ENCODE measurements at places on chromosomes 7 and 10.
A peak's percentile ranks its signal among the peaks of the same experiment; 100 is the strongest.

GRCh38 chr10:100829933-100830727, 82.6 kb upstream of the SLF2 start:
- DNase-seq: no peak

DNA sequence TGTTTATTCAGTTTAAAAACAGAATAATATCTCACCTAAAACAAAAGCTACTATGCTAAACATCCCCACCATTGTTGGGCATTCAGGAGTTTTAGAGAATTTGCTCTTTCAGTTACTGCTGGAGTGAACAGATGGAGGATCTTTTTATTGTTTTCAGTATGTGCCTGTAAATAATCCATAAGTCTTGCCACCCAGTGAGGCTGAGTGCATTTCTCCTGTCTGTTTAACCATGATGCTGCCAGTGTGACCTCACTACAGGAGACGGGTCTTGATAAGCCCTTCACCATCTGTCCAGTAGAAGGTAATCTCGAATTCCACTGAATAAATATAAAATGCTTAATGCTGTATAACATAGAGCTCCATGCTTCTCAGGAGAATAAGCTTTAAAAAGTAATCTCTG, 430.9 kb downstream of the POM121L12 start:
- DNase-seq: no peak

GRCh38 chr7:2824678-2825461, 19.2 kb downstream of the GNA12 start:
- DNase-seq: no peak

GRCh38 chr10:113104047-113104446, 154.0 kb downstream of the TCF7L2 start:
- no peak for DNase-seq

- DNase-seq: peak; percentile 17
These were observed 135.1 kb downstream of the NRBF2 start for GRCh38 chr10:63268149-63268797.

DNA sequence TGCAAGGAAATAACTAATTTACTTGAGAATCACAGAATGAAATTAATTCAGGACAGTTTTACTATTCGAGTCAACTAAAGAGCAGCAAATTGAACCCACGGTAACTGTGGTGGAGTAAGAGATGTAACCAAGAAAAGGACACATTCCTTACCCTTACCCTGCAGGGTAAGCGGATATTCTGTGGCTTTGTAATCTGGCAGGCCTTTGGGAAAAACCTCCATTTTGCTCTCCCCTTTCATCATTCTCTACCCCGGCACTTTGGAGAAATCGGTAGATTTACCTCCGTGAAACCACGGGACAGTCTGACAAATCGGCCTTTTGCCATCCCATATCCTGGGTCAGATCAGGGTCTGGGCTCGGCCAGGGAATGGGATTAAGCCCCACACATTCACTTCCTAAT, 18.4 kb downstream of the RCC1L start:
- DNase-seq: no peak

DNA sequence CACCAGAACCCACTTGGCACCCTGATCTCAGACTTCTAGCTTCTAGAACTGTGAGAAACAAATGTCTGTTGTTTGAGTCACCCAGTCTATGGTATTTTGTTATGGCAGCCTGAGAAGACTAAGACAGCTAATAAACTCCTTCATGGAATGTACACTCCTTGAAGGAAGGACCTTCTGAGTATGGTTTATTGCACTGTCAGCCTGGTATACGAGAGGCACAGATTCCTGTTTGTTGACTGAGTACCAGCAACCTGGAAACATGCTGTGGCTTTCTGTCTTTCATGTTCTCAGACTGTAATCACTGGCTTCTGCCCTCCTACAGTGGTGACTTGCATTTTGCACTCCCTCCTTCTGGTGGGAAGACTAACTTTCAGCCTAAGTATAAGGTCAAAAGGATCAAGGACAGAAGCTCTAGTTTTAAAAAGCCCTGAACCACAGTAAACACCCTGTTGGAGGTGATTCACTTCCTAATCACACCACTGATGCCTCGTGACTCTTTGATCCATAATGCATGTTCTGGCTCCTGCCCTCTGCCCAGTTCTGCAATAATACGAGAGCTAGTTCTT, 319.0 kb upstream of the NPSR1 start:
- peak; percentile 59 for DNase-seq

GRCh38 chr10:75086278-75086934, 25.1 kb upstream of the SAMD8 start:
- DNase-seq: no peak

DNA sequence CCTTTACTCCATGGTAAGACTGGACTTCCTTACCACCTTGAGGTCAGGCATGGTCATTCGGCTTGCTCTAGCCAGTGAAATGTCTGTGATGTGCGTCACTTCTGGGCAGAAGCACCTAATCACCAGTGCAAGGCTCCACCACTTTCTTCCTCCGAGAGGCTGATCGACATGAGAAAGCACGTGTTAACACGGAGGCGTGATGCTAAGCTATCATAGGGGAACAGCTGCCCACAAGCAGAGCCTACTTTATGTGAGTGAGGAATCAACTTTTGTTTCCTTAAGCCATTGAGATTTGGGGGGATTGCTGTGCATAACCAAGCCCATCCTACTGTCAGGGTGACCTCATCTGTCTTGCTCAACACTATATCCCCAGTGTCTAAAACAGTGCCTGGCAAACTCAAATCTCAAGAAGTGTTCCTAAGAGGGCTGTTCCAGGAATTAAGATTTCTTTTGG, 23.1 kb upstream of the SAR1A start:
- peak; percentile 34 for DNase-seq

DNA sequence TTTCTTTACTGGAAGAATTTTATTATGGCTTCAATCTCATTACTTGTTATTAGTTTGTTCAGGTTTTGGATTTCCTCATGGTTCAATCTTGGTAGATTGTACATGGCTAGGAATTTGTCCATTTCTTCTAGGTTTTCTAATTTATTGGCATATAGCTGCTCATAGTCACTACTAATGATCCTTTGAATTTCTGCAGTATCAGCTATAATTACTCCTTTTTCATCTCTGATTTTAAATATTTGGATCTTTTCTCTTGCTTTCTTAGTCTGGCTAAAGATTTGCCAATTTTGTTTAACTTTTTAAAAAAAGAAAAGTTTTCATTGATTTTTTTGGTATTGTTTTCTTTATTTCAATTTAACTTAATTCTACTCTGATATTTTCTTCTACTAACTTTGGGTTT, 59.2 kb downstream of the SLC13A1 start:
- DNase-seq: no peak

DNA sequence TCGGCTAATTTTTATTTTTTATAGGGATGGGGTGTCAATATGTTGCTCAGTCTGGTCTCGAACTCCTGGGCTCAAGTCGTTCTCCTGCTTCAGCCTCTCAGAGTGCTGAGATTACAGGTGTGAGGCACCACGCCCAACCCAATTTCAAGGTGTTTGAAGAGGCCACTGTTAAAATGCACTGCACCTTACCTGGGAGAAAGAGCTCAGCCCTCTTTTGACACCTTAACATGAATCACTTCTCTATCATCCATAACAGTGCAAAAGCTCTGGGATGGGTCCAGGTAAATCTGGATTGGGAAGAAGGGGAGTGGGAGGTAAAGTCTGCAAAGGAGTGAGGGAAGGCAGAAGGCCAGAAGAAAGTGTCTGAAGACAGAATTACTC, 557 bp upstream of the ZNF282 start:
- no peak for DNase-seq

DNA sequence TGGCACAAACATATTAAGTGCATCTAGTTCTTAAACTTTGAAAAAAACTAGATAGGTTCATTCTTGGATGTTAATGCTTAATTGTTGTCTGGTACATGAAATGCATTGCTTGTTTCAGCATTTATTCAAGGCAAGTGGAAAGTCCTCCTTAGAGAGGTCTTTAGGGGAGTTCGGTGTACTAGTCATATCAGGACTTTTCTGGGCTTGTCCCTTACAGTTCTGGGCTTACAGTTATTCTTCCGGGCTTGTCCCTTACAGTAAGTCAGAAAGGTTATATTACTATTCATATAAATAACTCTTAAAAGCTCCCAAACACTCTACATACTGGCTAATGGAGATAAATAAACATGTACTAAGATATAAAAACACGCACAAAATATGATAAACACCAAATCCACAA, 61.6 kb upstream of the MRLN start:
- no peak for DNase-seq

DNA sequence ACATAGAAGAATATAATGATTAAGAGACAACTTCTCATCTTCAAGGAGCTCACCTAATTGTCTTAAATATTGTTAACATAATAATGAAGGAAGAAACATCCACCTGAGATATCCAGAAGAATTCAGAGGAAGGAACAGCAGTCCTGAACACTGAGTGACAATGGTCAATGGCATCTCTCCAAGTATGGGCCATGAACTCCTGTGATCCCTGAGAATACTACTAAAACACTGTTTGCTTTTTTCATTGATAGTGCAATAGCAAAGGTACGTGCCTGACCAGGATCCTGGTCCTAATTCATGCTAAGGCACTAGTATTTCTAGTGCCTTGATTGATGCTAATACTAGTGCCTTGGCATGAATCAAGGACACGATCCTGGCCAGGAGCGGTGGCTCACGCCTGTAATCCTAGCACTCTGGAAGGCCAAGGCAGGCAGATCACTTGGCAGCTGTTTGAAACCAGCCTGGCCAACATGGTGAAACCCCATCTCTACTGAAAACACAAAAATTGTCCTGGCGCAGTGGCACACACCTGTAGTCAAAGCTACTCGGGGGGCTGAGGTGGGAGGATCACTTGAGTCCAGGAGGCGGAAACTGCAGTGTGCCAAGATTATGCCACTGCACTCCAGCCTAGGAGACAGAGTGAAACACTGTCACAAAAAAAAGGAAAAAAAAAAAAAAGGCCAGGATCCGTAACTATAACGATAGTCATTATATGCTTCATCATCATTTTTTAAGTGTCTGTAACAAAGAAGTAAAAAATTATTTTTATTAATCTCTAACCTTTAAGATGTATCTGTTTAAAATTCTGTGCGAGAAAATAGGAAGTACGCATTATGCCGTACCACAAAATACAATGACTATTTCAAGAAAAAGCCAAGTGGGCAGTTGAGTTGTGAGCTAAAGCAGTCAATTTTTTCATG, 49.1 kb downstream of the SRPK2 start:
- no peak for DNase-seq

GRCh38 chr10:124827474-124827873, 25.9 kb downstream of the ABRAXAS2 start:
- no peak for DNase-seq

DNA sequence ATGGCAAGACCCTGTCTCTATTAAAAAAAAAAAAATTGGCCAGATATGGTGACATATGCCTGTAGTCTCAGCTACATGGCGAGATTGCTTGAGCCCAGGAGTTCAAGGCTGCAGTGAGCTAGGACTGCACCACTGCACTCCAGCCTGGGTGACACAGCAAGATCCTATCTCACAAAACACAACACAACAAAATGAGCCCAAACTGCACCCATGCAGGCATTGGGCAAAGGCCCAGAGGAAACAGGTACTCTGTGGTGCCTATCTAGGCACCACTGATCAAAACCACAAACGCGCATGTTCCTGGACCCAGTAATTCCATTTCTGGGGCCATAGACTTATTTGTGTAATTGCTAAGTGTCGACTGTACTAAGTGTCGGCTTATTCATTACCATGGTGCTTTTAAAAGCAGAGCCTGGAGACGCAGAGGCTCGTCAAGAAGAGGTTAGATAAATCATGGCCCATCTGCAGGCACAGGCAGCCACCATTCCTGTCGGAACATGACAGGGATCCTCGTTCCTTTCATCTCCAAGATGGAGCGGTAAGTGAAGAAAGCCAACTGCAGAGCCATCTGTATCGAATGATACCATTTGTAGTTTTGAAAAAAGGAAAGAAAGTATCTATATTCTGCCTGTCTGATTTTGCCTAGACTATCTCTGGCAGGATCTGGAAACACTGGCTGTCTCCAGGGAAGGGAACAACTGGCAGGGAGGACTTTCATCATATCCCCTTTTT, 160.4 kb upstream of the RHEB start:
- no peak for DNase-seq

DNA sequence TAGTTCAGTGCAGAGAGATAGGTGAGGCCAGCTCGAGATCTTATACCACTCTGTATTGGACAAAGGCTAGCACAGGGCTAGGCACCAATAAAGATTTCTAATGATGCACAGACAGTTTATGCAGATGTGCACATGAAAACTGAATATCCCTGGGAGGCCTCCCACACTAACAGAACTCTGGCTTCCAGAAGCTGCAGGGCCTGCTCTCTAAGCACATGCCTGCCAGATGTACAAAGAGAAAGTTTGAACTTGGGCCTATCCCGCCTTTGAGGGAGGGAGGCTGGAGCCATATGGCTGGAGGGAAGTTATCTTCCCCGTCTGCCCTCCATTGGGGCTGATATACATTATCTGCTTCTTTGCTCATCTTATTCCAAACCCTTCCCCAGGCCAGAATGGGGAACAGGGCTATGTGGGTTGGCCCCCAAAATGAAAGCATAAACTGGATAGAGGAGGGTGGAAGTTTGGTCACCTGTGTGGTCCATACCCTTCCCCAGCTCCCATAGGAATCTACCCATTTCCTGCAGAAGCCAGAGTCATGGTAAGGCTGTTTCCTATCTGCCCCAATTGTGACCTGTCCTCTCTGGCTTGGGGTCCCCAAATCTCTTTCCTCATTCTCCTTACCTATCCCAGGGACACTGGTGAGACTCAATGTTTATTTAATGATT, 3.8 kb downstream of the KAZALD1 start:
- peak; percentile 31 for DNase-seq

DNA sequence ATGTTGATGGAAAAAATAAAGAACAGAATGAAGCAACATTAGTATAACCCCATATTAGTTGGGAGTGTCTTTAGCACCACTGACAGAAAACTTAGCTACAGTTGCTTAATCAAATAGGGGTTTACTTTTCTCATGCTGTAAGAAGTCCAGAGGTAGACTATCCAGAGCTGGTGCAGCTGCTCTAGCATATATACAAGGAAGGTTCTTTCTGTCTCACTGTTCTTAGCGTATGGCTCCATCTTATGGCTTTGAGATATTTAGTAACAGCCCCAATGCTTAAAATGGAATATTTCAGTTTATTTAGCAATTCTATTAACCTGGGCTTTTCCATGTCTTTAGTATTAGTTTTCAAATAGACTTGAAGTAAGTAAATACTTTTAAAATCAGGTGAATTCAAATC, 15.2 kb upstream of the WNT2 start:
- DNase-seq: peak; percentile 38

DNA sequence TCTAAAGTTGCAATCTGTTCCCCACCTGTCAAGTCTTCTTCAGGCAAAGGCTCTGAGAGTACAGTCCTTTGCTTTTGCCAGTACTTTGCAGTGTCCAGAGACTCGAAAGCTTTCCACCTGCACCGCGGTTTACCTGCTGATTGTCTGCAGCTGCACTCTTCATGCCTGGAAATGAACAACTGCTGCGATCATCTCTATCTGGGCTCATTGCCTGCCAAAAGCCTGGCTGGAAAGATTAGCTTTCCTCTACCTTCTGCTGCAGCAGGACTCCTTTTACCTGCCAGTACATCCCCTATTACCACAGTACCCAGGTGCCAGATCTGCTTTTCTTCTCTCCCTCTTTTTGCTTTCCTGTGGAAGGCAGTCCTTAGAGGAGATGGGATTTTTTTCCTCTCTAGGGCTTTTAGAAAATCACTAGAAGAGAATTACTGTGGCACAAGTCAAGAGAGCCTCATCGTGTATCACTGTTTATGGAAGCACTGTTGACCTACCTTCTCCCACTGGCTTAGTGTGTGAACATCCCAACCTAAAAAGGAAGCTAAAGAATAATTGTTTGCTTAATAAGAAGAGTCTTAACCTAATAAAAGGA, 2.2 kb downstream of the STRIP2 start:
- no peak for DNase-seq
